ENCODE measurements at places on chromosomes 4 and X. TPM values are rescaled to one million over a fixed set of nuclear protein-coding genes. Genes with fewer than 3 reads are reported as not detected.

The HPSE gene
- 17.4 TPM for total RNA-seq

DNA sequence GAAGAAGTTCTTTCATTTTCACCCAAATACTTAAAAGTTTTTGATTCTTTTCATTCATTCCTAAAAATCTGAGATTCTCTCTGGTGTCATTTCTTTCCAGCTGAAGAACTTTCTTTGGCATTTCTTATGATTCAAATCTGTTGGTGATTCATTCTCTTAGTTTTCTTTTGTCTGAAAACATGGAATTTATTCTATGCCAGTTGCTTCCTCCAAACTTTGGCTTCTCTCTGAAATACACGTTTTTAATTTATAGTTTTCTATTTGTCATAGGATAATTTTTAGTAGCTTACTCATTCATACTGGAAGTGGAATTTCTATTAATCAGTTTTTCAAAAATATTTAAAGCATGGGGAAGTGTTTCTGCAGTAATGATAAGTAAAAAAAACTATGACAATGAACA lies 1012.0 kb downstream of the RPA4 start:
- DNase-seq: no peak

- no peak for DNase-seq
These were observed 825.6 kb downstream of the STPG2 start for GRCh38 chr4:97317671-97318070.

- DNase-seq: peak; percentile 87
These were observed 17.2 kb upstream of the SCRG1 start for GRCh38 chr4:173415885-173416653.

DNA sequence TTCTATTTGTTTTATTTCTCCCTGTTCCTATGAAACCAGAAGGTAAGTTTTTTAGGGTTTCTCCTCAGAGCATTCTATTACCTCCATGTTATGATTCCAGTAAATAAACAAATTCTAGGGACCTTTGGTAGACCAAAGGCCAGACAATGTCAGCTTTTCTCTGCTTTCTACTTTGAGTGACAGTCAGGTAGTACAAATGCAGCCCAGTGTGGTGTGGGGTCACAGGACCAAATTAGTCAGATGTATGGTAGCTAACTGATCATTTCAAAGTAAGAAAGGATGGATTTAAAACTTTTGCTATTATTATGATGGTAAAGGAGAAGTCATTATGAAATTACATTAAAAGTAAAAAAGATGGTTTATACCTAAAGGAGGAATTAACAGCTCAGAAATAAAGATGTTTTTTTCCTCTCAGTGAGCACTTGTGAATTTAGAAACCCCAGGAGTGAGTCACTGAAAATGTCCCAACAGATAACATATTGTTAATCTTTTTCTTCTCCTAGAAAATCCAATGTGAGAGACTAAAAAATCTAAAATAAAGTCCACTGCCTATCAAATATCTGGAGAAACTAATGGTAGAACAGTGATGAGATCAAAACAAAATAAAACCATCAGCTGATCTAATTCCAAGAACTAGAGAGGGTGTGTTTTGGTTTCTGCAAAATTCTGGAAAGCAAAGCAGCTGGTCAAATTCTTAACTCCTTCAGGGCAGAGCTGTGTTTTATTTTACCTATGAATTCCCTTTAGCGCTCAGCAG lies 16.6 kb upstream of the KLHL2 start:
- no peak for DNase-seq

- DNase-seq: peak; percentile 38
These were observed 2.1 kb downstream of the UCHL1 start for GRCh38 chr4:41258783-41259182.

GRCh38 chr4:65918872-65919271 lies 248.6 kb upstream of the EPHA5 start:
- DNase-seq: no peak

- DNase-seq: no peak
These were observed 32.2 kb downstream of the CLCN3 start for GRCh38 chr4:169652535-169652934.

All from mammary epithelial cell (primary cell).